Stromal cell of bone marrow (primary cell): ENCODE measurements at places on chromosomes 5 and 9.

DNA sequence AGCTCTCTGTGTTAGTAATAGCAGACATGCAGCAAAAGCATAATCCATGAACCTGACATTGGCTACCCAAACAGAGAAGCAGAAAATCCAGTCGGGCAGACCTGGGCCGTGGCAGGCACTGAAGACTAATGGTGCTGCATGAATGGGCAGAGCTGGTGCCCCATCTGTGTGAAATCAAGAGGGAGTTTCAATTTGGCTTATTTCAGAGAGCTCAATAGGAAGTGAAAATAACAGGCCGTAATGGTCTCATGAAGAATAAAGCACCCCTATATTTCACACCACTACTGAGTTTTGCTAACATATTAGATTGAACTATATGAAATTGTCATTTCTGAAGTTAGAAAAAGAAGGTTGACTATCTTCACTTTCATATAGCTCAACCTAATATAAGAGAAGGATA, 149.7 kb downstream of the ENC1 start:
- DNase-seq: no peak

DNA sequence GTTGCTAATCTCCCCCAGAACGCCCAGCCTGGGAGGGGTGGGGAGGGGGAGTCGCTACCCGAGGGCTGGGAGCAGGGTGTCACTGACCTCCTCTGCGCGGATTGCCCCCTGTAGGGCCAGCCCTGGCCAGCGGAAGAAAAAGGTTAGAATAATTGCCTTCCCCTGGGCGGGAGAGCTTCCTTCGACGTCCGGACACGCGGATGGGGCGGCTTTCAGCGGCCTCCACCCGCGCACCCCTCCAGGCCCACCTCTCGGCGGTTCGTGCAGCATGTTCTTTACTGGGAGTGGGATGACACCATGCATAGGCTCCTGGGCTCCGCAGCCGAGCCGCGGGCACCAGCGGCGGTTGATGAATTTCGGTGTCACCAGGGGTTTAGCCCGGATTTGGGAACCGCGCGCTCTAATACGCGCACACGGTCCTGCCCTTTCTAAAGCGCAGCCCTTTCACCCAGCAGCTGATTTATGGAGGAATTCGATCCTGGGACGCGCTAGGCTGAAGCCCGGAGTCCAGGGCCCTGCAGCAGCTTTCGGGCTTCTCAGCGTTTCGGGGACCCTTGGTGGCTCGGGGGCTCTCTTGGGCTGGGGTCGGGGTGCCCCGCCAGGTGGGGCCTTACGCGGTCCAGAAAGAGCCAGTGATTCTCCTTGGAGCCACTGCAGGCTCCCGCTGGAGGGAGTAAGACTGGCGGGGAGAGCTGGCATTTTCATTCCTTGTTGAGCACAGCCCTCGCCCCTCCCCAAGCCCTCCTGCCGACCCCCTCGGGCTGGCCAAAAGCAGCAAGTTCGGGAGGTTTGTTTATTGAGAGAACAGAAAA, 10.1 kb downstream of the LMX1B start:
- DNase-seq: no peak

DNA sequence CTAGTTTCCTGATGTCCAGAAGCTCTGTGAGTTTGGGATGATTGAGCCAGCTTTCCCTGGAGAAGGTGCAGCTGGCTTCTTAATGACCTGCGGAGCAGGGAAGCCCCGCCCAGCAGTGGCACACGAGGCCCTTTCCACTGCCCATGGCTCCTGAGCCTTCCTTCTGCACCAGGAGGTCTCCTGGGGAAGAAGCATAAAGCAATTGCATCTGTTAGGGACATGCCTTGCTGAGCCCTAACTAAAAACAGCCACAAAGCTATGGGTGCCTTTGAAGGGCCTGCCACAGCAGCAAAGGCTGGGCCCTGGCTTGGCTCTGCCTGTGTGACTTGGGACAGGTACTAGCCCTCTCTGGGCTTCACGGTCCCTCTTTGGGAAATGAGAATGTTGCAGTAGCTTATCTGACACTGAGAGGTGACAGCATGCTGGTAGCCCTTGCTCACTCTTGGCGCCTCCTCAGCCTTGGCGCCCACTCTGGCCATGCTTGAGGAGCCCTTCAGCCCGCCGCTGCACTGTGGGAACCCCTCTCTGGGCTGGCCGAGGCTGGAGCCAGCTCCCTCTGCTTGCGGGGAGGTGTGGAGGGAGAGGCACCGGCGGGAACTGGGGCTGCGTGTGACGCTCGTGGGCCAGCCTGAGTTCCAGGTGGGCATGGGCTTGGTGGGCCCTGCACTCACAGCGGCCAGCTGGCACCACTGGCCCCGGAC, 218.4 kb downstream of the FSTL4 start:
- DNase-seq: no peak

GRCh38 chr9:127202461-127203169, 62.0 kb upstream of the GARNL3 start:
- no peak for DNase-seq

DNA sequence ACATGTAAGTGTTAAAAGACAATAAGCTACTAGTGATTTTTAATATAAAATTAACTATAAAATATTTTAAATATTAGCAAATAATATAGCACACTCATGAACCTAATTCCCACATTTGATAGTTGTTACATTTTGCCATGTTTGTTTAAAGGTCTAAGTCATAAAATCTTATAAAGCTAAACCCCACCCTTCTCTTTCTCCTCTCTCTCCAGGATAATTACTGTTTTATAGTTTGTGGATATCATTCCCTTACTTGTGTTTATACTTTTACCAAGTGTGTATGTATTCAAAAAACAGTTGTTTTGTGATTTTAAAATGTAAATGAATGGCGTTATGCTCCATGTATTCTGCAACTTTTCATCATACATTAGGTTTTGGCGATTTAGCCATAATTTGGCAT, 34.2 kb downstream of the LYRM7 start:
- no peak for DNase-seq

- DNase-seq: no peak
These were observed 1.5 kb upstream of the IRX2 start for GRCh38 chr5:2752821-2753439.

DNA sequence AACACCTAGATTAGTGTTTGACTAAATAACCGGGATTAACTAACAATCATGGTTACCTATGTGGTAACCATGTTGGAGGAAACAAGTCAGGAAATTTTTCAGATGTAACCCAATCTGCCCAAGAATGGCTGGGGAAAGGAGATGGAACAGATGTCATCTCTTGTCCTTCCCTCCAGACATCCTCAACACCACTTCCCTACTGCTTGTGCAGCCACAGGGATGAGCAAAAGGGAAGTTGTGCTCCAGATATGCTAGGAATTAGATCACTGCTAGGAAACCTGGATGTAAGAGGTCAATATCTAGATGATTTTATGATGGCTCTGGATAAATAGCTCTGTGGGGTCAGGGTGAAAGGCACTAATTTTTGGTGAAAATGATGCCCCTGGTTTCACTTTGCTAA, 61.3 kb upstream of the ELL2 start:
- DNase-seq: no peak

- no peak for DNase-seq
These were observed 31.7 kb upstream of the TUSC1 start for GRCh38 chr9:25709941-25710340.

GRCh38 chr9:91818647-91819403, 131.2 kb downstream of the ROR2 start:
- DNase-seq: no peak

GRCh38 chr9:111839987-111840386, 45.2 kb upstream of the SHOC1 start:
- no peak for DNase-seq

DNA sequence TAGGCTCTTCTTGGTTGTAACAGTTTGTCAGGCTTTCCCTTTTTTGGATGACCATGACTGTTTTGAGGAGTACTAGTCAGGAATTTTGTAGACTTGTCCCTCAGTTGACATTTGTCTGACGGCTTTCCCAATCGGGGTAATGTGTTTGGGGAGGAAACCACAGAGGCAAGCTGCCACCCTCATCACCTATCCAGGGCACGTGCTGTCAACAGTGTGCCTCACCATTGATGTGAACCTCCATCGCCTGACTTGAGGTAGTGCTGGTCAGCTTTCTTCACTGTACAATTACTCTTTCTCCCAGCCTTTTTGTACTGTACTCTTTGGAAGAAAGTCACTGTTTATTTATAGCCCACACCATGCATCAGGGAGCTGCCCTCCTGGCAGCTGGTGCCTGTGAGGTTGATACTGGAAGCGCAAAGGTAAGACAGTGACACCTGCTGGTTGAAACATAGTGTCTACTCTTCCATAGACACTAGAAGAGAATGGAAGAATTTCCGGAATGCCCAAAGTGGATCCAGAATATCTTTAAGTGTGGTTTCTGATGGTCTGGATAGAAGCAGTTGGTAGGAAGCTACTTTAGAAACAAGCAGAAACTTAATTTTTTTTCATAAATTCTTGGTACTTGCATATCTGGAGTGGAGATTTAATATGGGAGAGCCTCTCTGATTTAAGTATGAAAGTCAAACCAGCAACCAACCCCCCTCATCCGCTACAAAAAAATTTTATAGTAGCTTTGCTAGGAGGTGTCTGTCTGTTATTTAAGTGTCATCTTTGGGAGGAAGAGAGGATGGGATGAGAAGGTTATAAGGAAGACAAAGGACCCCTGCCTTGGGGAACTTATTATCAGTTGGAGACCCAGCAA, 69.3 kb downstream of the SNX30 start:
- DNase-seq: peak; percentile 60

DNA sequence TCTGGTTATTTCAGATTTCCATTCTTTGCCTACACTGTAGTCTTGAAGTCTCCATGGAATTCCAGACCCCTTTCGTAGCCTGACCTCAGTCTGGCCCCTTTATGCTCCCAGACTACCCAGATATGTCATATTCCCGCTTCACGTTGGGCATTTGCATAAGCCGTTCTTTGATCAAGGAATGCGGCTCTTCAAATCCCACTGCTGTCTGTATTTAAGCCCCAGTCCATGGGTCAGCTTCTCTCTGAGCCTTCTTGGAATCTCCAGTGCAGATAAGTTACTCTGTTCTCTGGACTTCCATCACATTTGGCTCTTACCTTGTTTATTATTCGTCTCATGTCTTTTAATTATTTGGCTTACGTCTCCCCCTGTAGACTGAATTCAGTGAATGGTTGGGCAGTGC, 97.4 kb downstream of the PARP8 start:
- DNase-seq: no peak

DNA sequence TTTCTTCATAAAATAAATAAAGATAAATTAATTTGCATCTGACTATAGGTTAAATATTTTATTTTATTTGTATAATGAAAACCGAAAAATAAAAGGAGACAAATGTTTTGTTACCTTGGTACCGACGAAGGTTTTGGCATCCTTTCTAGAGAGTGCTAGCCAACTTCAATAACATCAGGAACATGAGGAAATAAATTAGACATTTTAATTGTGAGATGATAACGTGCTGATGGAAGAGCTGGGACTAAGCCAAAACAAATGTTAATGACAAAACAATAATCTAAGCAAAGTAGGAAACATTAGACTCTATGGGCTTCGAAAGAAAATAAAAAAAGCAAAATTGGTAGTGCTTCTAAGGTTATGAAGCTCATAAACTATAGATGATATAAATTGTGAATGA, 201.0 kb downstream of the IRX2 start:
- DNase-seq: no peak

DNA sequence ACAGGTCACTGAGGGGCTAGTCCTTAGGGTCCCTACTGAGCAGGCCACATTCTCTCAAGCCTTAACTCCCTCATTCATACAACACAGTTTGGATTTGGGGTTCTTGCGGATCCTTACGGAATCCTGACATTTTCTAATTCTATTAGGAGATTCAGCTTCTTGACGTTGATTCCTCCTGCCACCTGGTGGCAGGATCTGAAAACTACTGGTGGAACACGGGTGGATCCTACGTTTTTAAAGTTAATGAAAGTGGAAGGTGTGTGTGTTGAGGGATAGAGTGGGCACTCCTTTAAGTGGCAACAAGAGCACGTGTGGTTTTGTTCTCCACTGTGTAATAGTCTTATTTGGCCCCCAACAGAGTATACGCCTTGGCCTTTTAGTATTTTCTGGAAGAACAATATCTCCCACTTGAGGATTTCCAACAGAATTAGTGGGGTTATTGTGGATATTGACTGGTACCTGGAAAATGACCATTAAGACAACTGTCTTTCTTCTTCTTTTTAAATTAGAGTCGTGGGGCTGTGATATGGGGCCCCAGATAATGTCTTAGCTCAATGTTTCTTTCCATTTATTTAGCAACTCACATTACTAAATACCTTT, 25.2 kb downstream of the SLC28A3 start:
- DNase-seq: peak; percentile 39

GRCh38 chr5:939368-939767, 46.7 kb downstream of the TRIP13 start:
- no peak for DNase-seq

GRCh38 chr5:56951126-56951945, 587 bp downstream of the MIER3 start:
- DNase-seq: no peak

DNA sequence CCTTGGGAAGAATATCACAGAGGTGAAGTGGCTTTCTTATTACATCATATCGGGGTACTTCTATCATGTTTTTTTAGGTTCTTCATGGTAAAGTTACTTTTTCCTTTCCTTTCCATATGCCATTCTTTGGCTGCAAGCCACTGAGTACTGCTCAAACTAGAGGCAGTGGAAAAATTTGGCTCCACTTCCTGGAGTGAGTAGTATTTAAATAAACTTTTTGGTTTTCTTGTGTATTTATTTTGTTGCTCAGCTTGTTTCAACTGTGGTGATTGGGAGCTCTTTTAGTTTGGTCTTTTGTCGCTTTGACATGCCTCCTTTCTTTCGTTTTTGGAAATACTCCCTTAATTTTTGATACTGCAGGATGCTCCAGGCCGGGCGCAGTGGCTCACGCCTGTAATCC, 69.8 kb downstream of the WDR70 start:
- DNase-seq: no peak

DNA sequence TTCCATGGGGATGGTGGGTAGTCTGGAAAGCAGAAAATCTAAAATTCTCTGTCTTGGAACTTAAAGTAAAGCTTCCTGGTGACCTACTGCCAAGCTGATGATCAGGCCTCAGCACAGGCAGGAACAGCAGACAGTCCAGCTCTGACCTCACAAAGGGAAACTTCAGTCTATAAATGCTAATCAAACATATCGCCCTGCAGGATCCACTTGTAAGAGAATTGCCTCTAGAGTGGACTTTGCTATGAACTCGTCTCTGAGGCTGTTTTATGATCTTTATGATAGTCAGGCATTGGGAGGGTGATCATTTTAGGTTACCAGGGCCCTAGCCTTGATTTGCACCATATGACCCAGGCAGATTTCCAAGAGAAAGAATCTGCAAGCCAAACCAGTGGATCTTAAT, 67.6 kb upstream of the SELENOP start:
- DNase-seq: no peak

DNA sequence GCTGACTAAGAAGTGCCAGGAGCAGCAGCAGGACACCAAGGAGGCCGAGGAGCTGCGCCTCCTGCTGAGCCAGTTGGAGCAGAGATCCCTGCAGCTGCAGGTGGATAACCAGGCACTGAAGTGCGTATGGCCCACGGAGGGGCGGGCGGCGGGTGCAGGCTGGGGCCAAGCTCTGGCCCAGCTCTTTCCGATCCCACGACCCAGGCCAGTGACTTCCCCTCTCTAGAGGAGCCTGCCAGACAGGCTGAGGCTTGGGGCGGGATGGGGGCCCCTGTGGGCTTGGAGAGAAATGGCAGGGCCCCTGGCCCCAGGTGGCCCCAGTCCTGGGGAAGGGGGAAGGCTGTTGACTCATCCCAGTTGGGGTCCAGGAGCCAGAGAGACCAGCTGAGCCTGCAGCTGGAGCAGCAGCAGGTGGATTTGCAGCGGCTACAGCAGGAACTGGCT, 3.6 kb downstream of the PTRH1 start:
- DNase-seq: no peak
